ENCODE measurements at places on chromosomes 2 and 18.

DNA sequence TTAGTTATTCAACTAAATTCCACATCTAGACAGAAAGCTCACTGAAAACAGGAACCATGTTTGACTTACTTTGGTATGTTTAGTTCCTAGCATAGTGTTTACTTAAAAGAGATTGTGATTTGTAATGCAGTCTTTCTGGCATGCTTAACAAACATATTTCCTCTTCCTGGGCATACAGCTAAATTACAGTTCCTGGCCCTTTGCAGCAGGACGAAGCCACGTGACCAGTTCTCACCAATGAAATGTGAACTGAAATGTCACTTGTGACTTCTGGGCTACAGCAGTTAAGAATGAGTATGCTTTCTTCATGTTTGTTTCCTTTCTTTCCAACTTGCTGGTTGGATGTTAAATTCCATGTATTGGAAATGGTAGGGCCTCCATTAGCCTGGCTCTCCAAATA, 330.5 kb downstream of the FIGN start:
- DNase-seq: no peak

DNA sequence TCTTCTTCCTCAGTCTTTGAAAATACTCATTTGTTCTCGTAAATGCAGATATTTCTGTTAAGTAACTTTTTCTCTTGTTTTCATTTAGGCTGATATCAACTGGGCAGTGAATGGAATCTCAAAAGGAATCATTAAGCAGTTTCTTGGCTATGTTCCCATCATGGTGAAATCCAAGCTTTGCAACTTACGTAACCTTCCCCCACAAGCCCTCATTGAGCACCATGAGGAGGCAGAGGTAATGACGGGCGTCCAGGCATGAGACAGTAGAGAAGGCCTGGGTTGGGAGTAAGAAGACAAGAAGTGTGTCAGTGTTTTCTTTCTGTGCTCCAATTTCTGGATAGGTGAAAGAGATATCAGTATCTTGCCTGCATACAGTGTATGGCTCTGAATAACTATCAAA, 5.1 kb downstream of the POLR1B start:
- peak; percentile 60 for DNase-seq

GRCh38 chr2:66495788-66496640, 61.1 kb downstream of the MEIS1 start:
- DNase-seq: peak; percentile 35

GRCh38 chr2:70161069-70161534, 29.7 kb downstream of the C2orf42 start:
- DNase-seq: no peak

- DNase-seq: peak; percentile 66
Observed at GRCh38 chr2:229980431-229981184, 58.3 kb downstream of the FBXO36 start.

GRCh38 chr2:101159526-101159925, 8.3 kb upstream of the TBC1D8 start:
- DNase-seq: no peak

- no peak for DNase-seq
Observed at GRCh38 chr2:231900972-231901371, 25.2 kb downstream of the NPPC start.

GRCh38 chr2:165369898-165370296, 99.6 kb upstream of the CSRNP3 start:
- DNase-seq: no peak

- DNase-seq: no peak
Observed at GRCh38 chr2:42792087-42792582, 248 bp downstream of the HAAO start.

DNA sequence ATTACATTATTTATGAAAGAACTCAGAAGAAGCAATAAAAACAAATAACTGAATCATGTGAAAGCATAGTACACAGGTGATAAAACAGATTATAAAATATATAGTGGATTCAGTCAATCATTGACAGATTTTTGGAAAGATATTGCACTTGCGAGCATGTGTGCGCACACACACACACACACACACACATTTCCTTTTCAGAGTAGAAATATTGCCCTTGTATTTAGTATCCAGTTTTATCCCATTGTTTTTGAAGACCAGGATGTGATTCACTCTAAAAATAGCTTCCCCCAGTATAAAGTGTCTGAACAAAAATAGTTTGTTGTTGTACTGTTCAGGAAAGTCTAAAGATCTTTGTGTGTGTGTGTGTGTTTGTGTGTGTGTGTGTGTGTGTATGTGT, 145.5 kb downstream of the CALCRL start:
- no peak for DNase-seq

- no peak for DNase-seq
Observed at GRCh38 chr2:231201475-231201814, 3.0 kb downstream of the ARMC9 start.

DNA sequence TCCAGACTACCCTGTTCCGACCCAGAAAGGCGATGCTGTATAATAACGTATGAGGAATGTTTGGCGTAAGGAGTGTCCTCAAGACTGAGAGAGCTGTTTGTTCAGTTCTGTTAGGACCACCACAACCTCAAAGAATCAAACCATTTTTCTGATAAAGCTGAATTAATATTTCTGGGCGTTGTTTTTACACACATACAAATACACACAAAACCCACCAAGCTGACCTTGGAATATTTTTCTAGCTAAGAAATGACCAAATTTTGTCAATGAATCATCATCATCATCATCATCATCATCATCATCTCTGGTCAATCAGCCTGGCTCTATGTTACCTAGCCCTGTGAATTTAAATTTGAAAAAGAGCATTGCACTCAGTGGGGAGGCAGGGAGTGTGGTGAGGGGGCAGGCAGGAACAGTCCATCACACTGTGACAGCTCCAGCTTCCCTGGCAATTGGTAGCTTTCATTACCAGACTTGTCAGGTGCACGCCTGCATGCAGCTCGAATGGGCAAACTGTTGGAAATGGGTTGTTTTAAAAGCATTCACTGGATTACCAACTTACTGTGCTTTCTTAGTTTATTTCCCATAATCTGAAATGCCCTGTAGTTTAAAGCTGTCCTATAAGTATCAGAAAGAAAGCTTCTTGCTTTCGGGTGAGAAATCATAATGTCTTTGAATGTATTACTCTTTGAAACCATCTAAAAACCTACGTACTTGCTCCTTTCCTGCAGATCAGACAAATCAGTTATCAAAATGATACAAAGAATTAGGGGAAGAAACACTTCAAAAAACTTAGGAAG, 6.9 kb upstream of the POU3F3 start:
- DNase-seq: no peak

GRCh38 chr18:60024857-60025256, 125.1 kb downstream of the PMAIP1 start:
- no peak for DNase-seq

DNA sequence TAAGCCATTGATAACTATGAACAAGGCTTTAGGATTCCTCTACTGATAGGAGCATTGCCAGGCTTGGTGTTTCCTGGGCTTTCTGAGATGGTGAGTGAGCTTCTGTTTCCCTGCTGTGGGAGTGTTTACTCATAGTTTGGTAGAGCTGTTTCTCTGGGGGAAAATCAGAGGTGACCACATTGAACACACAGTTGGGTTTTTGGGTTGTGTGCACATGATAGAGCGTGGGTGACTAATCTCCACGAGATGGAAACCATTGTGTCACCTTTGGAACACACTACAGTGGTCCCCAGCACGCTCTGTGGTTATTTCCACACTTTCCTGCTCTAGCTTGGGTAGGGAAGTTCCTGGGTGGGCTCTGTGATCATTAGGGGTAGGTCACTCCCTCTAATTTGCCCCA, 5.4 kb downstream of the IL1R1 start:
- peak; percentile 74 for DNase-seq

DNA sequence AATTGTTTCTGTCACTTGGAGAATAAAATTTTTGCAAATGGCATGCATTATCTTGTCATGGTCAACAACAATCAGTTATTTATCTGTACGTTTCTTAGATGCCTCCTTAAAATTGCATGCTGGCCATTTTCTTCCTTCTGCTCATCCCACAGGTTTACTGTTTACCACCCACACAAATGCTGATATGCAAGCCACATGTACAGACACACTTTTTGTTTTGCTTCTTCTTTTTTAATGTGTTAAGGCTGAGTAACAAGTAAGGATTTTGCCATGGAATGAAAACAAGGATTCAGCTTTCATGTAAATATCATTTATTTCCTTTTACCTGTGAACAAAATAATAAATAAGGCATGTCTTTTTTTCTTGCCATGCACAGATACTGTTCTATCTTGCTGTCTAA, 1077.1 kb upstream of the ZEB2 start:
- DNase-seq: no peak

DNA sequence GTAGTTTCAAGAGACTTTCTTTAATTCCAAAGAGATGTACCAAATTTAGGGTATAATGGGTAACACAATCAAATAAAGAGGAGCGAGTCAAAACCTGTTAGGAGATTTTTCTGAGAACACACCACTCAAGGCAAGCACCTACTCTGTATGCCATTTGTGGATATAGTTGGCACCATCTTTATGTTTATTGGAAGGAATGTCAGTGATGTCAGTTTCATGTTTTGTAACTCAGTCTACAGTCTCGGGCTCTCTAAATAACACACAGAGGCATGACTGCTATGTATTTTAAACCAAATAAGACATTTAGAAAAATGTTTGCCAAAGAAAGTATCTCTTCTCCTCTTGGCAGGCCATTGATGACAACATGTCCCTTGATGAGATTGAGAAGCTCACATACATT, 59.7 kb downstream of the CPS1 start:
- DNase-seq: no peak

- DNase-seq: peak; percentile 99
Observed at GRCh38 chr2:73830871-73831401, 2.2 kb downstream of the STAMBP start.

GRCh38 chr2:205868773-205869333, 186.6 kb downstream of the NRP2 start:
- peak; percentile 83 for DNase-seq

DNA sequence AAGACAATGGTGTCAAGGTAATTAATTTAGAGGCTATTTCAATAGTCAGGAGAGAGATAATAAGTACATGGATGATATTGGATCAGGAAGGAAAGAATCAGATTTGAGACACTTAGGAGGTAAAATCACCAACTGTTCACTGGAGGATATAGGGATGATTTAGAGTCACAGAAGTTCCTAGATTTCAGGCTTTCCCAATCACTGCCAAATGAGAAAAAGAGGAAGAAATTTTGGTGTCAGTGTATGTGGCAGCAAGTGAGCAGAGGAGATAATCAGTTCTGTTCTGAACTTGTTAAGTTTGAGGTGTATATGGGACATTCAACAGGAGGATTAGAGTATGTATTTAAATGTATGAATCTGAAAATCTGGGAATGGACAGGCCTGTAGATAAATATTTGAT, 640.4 kb downstream of the NR4A2 start:
- no peak for DNase-seq

GRCh38 chr2:232483923-232484627, 3.6 kb downstream of the ECEL1 start:
- no peak for DNase-seq

- no peak for DNase-seq
Observed at GRCh38 chr18:57776354-57776753, 26.8 kb downstream of the ATP8B1 start.

DNA sequence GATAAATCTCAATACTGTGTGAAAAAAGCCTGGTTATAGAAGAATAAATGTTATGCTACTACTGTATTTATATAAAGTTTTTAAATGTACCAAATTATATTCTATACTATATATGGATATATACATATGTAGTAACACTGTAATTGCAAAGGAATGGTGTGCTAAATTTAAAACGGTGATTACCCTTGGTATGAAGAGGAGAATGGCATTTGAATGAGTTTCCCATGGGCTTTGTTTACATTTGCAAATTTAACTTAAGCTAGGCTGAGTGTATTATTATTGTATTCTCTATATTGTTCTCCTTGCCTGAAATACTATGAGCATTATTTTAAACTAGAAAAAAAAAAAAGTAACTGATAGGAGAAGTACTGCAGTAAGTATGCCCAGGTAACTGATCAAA, 4.7 kb upstream of the SP3 start:
- DNase-seq: no peak

DNA sequence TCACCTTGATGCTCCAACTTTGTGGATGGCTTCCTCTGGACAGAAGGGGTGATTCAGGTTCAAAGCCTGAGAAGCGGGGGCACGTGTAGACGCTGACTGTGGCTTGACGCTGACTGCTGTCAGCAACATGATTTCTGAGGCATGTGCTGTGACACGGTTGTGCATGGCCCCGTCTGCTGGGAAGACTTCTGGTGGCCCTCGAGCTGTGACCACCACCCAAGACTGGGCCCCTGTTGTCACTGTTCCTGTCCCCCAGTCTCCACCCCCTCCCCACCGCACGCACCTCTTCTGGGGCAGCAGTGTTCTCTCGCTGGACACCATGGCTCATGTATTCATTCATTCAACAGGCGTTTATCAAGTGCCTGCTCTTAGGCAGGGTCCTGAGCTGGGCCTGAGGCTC, 245.0 kb downstream of the FAM210A start:
- DNase-seq: no peak

- DNase-seq: no peak
Observed at GRCh38 chr2:49686897-49687442, 532.7 kb upstream of the FSHR start.

DNA sequence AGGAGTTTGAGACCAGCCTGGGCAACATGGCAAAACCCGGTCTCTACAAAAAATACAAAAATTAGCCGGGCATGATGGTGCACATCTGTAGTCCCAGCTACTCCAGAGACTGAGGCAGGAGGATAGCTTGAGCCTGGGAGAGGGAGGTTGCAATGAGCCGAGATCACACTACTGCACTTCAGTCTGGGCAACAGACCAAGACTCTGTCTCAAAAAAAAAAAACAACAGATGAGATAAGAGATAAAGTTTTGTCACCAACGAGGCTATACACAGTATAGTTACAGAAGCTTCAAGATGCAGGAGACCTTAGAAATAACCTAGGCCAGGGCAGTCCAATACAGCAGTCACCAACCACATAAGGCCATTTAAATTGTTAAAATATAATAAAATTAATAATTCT, 9.4 kb downstream of the FAM124B start:
- DNase-seq: no peak

GRCh38 chr2:67612576-67613042, 215.5 kb downstream of the ETAA1 start:
- DNase-seq: no peak

- DNase-seq: peak; percentile 91
Observed at GRCh38 chr2:196399722-196400691, 228.6 kb upstream of the STK17B start.

DNA sequence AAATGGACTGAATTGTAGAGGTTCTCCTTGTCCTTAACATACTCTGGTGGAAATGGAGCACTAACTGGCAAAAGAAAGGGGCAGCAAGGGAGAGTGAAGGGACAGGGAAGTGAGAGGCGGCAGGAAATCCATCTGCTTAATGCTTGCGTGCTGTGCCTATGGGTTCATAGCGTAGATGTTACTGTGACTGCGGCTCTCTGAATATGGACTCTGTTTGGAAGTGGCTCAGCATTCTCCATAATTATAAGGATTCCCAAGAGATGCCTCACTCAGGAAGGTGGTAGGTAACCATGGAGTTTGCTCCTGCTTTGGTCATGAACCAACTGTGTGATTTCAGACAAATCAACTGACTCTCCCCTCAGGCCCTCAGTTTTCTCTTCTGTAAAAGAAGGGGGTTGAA, 50.0 kb downstream of the MYO3B start:
- DNase-seq: no peak

Measured in RCC 7860 (cell line).